ENCODE measurements at places on chromosomes 12 and 14. TPM values are rescaled to one million over a fixed set of nuclear protein-coding genes. Genes with fewer than 3 reads are reported as not detected.

Gene ACOT4
- total RNA-seq: 5.1 TPM

Gene ADCY6
- total RNA-seq: 26.2 TPM

Gene C12orf60
- total RNA-seq: 4.9 TPM

Gene TMEM132C
- total RNA-seq: 0.48 TPM

GRCh38 chr12:68292151-68292943 lies 38.9 kb upstream of the IL22 start:
- no peak for DNase-seq

DNA sequence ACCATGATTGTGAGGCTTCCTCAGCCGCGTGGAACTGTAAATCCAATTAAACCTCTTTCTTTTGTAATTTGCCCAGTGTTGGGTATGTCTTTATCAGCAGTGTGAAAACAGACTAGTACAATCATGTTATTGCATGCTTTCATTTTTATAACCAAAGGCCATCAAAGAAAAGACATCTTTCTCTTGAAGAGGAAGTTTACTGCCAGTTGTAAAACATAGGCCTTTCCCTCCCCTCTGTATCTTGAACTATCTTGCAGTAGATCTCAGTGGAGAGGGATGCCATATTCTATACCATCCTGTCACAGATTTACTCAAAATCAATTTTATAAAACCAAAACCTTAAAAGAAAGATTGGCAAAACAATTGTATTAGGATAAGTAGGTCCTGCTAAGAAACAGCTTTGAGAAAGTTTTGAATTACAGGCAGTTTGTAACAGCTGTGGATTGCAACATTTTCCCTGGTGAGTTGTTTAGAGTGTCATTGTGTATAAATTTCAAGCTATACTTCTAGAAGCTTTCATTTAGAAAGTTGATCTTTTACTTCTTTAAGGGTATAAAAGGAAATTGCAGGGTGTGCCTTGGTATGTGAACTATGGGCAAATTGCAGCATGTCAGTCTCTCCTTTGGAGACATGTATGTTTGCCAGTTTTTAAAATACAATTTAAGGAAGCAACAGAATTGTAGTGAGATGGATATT lies 128.0 kb downstream of the ATP23 start:
- DNase-seq: no peak

GRCh38 chr12:109053382-109054123 lies 1.2 kb downstream of the USP30 start:
- DNase-seq: no peak

- DNase-seq: no peak
Observed at GRCh38 chr14:67683842-67684241, 9.4 kb upstream of the VTI1B start.

DNA sequence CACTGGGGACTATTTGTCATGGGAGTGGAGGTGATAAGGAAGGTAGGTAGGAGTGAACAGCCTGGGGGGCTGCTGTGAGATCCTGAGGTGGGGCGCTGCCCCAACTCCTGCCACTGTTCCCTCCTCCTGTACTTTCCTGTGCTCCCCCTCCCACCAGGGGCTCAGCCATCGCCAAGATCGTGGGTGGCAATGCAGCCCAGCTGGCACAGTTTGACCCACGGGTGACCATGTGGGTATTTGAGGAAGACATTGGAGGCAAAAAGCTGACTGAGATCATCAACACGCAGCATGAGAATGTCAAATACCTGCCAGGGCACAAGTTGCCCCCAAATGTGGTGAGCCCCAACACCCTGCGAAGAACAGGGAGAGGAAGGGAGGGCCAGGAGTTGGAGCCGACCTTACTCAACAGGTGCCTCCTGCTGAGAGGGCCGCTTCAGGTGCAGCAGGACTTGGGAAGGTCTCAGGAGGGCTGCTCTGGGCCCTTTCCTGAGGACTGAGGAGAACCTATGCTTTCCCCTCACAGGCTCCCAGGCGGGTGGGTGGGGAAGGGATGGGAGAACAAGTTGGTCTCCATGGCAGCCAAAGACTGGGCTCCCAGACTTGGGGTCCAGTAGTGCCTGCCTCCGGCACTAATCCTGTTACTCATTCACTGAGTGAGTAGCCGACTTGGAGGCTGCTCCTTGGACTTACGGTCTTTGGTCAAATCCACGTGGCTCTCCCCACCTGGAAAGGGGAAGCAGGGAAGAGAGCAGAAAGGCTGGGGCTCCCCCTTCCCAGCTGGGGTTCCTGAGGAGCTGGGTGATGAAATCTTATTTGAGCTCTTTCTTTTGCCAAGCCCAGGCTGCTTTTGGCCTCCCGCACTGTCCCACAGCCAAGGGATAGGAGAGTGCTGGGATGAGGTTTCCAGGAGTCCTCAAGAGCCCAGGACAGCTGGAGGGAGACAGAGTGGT lies 884 bp downstream of the GPD1 start:
- DNase-seq: no peak

- no peak for DNase-seq
Observed at GRCh38 chr12:13599176-13599575, 382.2 kb downstream of the GRIN2B start.

GRCh38 chr14:76591266-76591665 lies 170.0 kb upstream of the VASH1 start:
- DNase-seq: no peak

- DNase-seq: no peak
Observed at GRCh38 chr12:47617476-47617875, 88.4 kb downstream of the RPAP3 start.

GRCh38 chr12:80936642-80937390 lies 918 bp downstream of the LIN7A start:
- no peak for DNase-seq
